Lower lobe of right lung (tissue), 2 donors: ENCODE measurements at places on chromosomes 16 and 17. TPM values are rescaled to one million over a fixed set of nuclear protein-coding genes. Genes with fewer than 3 reads are reported as not detected.

Gene HAPSTR1
- total RNA-seq = 53.1 TPM

Gene ABAT
- 12.9 TPM for total RNA-seq

Gene STX1B
- total RNA-seq = 0.32 TPM

DNA sequence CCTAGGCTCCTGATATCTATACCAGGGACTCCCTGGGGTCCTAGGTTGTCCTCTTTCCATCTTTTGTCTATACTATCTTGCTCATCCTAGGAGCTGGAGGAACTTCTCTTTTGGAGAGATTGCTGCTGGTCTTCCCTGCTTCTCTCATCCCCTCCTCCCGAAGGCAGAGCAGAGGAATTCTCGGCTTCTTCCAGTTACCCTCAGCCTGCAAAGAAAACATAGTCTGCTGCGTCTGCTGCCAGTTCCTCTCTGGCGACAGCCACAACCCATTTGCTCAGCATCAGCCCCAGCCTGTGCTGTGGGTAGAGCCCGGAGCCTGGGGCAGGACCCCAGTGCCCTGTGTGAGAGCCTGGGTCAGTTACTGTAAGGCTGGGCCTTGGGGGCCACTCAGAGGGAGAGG, 21.5 kb upstream of the DYNLL2 start:
- no peak for DNase-seq

GRCh38 chr17:27496971-27497370, 40.7 kb downstream of the KSR1 start:
- DNase-seq = no peak

DNA sequence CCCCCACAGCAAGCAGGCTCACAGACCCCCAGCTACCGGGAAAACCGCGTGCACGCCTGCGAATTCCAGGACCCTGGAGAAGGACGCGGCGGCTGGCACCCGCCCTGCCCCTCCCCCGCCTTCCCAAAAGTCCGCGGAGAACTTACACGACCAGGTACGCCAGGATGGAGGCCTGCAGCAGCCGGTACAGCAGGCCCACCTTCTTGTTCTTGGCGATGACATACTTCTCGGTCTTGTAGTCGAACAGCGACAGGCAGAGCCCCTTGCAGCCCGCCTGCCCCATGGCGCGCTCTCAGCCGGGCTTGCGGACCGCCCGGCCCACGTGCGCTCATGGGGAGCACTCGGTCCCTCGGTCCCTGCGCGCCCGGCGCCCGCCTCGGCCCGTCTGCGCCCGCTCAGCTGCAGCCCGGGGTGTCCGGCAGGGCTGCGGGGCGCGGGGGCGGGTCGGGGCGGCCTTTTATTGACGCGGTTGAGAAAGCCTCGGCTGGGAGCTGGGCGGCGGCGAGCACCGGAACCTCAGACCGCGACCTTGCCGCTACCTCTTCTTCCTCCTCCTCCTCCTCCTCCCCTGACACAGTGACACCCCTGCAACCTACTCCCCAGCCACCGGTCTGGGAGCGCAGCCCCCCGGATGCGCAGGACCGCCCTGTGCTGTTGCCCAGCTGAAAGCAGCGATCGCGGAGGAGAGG, at the start of gene P2RX5:
P2RX5 (minus strand) TSS at position 433 of the 689 bp plus-strand sequence; CDS start at position 283, 150 bp downstream.
- DNase-seq = peak; percentile 64

- DNase-seq = no peak
Observed at GRCh38 chr16:3767333-3767986, 50.1 kb upstream of the TRAP1 start.

GRCh38 chr16:20874088-20874581, 26.0 kb downstream of the DCUN1D3 start:
- no peak for DNase-seq

DNA sequence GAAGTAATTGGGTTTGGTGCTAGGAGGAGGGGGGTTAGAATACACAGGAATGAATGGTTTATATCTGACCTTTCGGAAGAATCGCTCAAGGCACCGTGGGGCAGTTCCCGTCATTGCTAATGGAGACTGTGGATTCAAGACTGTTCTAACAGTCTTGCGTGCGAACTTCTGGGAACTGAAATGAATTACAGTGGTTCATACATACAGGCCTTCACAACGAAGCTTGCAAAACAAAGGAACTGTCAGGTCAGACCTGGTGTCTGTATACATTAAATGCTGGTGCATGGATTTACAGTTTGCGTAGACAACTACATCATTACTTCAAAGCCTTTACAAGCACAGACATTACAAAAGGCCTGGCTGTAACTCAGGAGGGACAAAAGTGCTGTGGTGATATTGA, 983.9 kb downstream of the CDH11 start:
- DNase-seq = no peak
